ENCODE measurements at places on chromosomes 11 and 22. TPM values are rescaled to one million over a fixed set of nuclear protein-coding genes. Genes with fewer than 3 reads are reported as not detected.

LZTR1 gene
- 40.1 TPM for total RNA-seq

DNA sequence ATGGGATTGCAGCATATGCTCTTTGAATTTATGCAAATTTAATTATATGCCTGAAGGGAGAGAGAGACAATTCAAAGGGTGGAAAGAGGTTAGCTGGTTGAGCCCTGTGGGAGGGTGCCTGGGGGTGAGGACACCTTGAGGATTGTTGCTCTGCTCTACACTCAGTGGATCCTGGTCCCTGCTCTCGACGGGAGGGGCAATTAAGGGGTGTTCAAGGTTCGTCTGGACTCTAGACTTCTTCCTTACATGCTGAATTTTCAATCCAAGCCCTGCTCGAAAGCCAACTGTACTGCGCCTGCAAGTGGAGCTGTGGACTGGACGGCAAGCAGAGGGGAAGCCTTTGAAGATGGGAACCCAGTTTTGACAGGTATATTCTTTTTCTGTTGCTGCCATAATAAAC, 15.5 kb upstream of the OR5M11 start:
- no peak for DNase-seq

DNA sequence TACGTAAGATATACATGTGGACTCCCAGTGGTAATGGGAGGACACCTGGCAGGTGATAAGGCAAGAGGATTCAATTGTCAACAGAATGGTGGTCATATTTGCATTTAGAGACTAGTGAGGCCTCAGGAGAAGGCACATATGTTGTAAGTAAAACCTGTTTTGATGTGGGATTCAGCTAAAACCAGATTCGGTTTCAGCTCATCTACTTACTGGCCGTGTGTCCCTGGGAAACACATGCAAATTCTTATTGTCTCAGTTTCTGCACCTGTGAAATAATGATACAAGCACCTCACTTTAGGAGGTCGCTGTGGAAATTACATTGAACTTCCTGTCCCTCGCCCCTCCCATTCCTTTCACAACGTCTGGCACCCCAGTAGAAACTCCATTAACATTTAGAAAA, 78.9 kb upstream of the FIBIN start:
- no peak for DNase-seq

CHID1 gene
- 99.6 TPM for total RNA-seq

OR4D11 gene
- total RNA-seq, result not detected

- no peak for DNase-seq
Observed at GRCh38 chr11:108703916-108704315, 39.0 kb downstream of the DDX10 start.

DNA sequence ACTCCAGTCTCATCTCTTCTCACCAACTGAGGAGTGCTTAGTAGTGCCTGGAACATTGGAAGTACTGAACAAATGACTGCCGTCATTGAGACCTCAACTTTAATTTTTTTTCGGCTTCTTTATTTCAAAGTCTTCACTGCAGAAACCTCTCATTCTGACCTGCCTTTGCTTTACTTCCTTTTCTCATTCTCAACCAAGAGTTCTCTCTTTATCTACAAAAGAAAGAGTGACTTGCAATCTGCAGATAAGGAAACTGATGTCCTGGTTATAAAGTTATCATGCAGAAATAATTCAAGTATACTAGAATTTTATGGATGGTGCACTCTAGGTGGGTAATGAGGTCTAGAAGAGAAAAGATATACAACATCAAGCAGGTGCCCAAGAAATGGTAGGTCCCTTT, 1.2 kb upstream of the EED start:
- no peak for DNase-seq

GRCh38 chr11:132590554-132590953, 941.7 kb downstream of the OPCML start:
- DNase-seq, result no peak

DNA sequence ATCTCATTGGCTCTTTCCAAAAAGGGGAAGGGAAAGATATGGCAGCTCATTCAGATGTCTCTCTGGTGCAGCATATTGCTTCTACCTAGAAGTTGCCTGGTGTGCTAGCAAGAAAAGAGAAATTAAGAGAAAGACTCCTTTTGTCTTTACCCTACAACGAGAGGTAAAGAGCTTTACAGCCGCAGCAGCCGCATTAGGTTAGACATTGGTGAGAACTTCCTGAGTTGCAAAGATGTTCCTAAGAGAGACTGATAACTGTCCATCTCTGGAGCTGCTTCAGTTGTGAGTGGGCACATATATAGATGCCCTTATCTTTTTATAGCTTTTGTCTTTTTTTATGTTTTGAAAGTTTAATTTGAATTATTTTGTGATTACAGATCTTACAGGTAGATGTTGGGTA, 80.8 kb upstream of the NNMT start:
- DNase-seq, result no peak

- no peak for DNase-seq
Observed at GRCh38 chr22:35301372-35301874, 1.7 kb downstream of the TOM1 start.

DNA sequence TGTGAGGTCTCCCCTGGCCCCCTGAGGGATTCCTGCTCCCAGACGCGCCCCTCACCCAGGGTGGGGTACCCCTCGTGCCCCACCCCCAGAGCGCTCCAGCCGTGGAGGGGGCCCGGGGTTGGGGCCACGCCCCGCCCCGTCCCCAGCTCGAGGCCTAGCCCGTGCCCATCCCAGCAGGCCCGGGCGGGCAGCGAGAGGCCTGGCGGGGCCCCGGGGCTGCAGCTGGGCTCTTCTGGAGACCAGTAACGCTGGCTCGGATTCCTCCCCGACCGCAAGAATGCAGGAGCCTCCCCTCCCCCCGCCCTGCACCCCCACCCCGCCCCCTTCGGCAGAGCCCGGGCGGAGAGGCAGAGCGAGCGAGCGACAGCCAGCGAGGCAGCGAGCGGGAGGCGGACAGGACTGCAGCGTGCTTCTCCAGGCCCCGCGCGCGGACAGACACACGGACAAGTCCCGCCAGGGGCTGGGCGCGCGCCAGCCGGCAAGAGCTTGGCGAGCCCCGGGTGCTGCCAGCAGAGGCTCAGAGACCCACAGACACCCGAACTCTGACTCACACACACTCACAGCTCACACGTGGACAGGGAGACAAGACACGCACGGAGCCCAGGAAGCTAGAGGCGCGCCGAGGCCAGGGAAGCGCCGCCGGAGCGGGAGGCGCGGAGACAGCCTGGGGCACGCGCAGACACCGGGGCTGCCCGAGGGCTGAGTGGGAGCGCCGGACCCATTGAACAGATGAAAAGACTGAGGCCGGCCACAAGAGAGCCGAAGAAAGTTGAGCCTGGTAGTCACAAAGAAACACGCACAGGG, 15.2 kb downstream of the BCL9L start:
- DNase-seq, result peak; percentile 80

GRCh38 chr11:128764424-128765095, 70.7 kb downstream of the FLI1 start:
- no peak for DNase-seq

- DNase-seq, result no peak
Observed at GRCh38 chr11:27281740-27282590, 81.0 kb downstream of the CCDC34 start.

GRCh38 chr11:84800755-84801346, 826.3 kb downstream of the DLG2 start:
- DNase-seq, result no peak

DNA sequence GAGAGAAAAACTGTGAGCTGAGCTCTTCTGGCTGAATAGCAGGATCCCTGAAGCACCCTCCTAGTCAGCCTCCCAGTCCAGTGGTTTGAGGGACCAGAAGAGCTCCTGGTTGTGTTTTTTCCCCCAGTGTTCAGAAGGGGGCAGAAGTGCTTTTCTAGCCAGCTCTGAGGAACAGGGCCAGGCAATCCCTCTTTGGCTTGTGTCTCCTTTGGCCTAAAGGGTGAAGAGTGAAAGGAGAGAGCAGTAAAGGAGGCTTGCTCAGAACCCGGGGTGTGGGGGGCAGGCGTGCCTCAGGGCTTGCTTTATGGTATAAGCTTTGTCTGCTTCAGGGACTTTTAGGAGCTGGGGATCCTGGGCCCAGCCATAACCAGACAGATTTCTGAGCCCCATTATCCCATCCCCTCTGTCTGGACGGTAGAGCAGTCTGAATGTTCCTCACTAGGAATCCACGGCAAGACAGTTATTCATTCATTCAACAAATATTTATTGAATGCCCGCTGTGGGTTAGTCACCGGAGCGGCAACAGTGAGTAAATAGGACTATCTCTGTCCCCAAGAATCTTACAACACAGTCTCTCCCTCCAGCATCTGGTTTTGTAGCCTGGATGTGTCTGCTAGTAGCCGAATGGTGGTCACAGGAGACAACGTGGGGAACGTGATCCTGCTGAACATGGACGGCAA, 14.5 kb downstream of the ACP2 start:
- DNase-seq, result peak; percentile 22

GRCh38 chr11:18749681-18750319, 23.8 kb upstream of the IGSF22 start:
- DNase-seq, result peak; percentile 30

KRTAP5-7 gene
- 0.11 TPM for total RNA-seq

DNA sequence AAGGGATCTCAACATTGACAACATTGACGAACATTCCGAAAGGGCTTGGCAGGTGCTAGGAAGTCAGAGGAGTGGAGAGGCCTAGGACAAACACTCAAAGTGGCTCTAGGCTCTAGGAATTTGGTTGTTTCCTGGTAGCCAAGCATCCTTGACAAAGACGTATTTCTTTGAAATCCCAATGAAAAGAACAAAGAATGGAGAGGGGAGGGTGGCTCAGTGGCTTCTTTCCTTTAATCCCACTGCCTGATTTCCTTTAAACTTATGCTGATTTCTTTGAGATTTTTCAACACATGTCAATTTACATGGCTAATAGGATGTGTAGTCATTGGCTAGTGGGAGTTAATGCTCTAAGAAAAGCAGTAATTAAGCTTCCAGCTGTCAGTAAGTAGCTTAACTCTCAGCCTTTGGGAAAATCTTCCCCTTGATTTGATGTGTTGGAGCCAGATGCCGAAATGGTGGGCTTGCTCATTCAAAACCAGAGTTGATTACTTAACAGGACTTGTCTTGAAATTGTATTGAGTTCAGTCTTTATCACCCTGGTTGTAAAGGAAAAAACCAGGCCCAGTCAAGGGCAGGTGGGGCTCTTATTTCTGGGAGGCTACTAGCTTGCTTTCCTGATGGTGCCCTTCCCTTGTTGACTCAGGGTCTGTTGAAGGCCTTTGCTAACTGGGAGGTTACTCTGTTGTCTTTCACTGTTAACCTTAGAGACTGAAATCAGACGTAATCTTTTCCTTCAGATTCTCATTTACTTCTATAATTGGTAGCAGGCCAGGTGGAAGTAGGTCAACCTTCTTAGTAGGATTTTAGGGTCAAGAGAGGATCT, 44.6 kb upstream of the SORL1-AS1 start:
- DNase-seq, result no peak

C11orf87 gene
- total RNA-seq, result 0.23 TPM

GRCh38 chr11:18802381-18803257, 11.0 kb upstream of the PTPN5 start:
- DNase-seq, result peak; percentile 45

- no peak for DNase-seq
Observed at GRCh38 chr11:119121811-119122124, 388 bp downstream of the HINFP start.

GRCh38 chr11:112797092-112797491, 164.1 kb upstream of the NCAM1 start:
- peak; percentile 50 for DNase-seq

DNA sequence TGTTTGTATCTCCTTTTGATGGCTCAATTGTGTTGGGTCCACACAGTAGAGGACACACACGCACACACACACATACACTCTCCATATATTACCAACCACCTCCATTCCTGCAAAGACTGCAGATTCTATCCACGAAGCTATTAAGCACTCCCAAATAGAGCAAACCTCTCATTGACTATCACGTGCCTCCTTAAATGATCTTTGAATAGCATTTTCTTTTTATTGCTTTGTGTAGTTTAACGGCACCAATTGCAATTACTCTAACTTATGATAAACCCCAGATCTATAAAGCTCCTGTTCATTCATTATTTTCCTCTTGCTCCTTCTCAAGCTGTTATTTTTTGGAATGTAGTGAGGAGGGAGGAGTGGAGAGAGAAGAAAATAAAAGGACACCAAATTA, 204.7 kb downstream of the ST3GAL4 start:
- DNase-seq, result no peak

MRE11 gene
- total RNA-seq, result 34.3 TPM

OR8K5 gene
- total RNA-seq, result not detected

DNA sequence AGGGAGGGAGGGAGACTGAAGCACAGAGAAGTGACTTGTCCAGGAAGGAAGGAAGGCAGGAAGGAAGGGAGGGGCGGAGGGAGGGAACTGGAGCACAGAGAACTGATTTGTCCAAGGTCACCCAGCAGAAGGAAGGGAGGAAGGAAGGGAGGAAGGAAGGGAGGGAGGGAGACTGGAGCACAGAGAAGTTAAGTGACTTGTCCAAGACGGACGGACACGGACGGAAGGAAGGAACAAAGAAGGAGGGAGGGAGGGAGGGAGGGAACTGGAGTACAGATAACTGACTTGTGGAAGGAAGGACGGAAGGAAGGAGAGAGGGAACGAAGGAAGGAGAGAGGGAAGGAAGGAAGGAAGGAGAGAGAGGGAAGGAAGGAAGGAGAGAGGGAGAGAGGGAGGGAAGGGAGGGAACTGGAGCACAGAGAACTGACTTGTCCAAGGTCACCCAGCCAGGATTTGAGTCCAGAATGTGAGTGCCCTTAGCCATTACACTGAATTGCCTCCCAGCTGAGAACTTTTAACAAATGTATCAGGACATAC, 1.5 kb downstream of the SLC35F2 start:
- no peak for DNase-seq

DNA sequence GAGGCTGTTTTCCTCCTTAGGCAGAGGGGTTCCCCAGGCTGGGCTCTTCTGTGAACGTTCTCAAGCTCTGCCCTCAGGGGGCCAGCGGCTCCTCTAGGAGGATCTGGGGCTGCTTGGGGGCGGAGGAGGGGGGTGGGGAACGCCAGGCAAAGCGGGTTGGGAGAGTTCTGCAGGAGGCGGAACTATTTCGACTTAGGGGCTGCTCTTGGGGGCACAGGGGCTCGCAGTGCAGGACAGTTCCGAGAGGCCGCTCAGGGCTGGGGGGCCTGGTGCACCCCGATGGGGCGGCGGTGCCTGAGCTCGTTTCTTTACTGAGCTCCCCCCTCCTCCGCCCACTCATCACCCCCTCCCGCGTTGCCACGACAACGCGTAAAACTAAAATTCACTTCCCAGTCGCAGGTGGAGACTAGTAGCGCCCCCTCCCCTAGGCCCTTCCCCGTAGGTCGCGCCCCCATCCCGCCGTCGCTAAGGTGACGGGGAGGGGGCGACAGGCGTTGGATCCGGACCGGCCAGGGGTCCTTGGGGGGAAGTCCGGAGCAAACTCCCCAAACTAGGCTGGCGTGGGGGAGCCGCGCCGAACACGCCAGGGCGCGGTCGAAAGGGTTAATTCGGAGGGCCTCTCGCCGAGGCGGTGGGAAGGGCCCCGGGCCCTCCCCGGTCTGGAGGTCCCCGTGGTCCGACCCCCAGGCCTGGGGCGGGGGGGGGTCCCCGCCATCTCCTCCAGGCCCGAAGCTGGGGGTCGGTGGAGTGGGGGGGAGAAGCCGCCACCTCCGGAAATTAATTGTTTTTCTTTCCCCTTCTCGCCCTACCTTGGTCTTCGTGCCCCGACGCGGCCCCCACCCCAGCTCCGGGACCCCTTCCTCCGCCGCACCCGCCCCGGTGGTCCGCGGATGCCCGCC, 857 bp downstream of the SHANK3 start:
- peak; percentile 41 for DNase-seq

GRCh38 chr11:59611570-59612565, 3.7 kb downstream of the OSBP start:
- DNase-seq, result no peak

Data from WTC11 (cell line).